ENCODE measurements at places on chromosomes 12 and 14.
A peak's percentile ranks its signal among the peaks of the same experiment; 100 is the strongest.

DNA sequence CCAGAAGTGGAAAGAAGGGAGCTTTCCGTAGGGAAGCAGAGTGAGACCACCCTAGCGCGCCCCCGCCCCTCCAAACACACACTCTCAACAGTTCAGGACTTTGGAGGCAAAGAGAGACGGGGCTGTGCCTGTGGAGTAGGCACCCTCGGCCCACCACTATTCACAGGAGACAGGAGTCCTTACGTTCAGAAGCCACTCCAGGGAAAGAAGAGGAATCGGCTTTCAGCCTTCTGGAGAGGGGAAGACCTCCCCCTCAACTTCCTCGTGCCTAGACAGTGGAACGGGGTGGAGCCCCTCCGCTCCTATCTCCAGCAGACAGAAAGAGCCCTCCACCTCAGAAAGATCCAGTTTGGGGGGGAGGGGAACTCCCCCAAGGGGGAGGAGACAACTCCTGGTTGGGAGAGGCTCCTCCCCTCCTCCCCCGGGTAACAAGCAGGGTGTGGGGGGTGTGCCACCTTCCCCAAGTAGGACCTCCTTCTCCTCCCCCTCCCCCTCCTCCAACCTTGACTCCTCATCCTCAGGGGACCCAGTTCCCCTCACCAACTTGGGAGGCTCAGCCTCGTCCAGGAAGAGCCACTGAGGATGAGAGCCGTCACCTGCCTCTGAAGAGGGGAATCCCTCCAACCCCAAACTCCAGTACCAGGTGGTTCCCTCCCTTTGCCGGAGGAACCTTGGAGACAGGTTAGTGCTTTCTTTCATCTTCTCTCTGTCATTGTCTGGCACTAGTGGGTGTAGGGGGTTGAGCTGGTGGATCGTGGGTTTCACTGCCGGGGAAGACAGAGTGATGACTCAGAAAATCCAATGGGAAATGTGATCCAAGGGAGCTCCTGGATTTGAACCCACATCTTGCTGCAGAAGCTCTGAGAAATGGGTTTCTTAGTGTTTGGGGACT lies 883 bp downstream of the FOXJ2 start:
- DNase-seq = peak; percentile 29

DNA sequence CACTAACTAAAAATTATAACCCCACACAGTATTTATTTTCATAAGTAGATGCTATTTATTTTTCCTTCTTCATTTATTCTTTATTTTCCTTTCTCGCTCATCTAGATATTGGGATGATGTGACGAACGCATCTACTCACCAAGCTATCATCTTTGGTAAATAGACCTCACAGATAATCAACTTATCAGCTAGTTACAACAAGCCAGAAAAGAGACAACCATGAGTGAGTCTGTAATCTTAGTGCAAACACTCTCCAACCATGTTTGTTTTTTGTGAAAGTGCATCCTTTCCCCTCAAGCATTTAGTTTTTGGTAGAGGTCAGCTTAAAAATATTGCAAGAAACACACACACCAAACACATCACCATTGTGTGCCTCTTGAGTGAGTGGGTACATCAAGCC lies 84.9 kb downstream of the SLC25A21 start:
- no peak for DNase-seq

DNA sequence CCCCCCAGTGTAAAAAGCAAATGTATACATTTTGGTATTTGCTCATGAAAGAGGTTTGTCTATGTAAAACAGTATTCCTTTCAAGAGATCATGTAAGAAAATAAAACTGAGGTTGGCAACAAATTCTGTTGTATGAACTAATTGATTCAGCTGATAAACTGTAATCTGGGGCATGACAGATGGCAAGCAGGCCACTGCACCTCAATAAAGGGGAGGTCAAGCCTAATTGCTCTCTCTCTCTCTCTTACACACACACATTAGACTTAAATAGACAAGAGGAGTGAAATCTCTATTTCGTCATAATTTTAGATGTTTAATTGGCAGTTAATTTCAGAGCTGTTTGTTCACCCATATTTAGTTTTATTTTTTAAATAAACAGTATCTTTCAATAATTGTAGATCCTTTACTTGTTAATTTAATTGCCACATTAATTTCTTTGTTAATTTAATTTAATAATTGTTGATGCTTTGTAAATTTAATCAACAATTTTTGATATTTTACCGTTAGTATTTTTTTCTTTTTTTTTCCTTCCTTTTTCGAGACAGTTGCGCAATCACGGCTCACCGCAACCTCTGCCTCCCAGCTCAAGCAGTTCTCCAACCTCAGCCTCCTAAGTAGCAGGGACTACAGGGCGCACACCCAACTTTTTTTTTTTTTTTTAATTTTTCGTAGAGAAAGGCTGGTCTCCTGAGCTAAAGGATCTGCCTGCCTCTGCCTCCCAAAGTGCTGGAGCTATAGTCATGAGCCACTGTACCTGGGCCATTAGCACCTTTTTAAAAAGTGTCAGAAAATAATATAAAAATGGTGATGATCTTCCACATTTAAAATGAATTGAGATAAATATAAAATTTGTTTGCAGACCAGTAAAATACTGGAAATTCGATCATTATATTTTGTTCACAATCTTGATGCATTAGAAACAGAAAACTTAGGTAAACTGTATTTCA lies 577.7 kb downstream of the SLC16A7 start:
- no peak for DNase-seq

GRCh38 chr14:43198465-43198864 lies 1308.6 kb downstream of the FSCB start:
- DNase-seq = no peak

DNA sequence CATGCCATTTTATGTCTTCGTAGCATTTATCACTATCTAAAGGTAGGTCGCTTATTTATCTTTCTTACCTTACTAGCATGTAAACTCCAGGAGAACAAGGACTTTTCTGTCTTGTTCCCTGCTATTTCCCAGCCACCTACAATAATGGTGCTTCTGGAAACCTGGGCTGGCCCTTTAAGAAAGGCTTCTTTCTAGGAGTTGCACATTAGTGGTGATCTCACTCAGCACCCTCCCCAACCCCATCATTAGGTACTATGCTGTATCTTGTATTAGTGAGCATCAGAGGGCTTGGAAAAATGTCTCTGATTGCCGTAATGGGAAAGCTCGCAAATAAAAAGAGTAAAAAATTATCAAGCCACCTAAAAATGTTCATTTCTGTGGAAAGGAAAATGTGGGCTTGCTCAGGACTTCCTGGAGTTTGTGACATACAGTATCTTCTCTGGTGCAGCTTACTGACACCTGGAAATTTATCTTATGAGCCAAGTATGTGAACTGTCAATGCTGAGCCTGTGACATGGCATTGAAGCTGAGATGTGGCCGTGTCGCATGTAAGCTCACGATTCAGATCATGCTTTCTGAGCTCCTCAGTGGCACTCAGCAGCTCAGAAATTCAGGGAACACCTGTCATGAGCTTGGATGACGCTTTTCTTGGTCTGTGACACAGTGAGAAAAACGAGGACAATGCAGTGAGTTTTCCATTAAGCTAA lies 12.4 kb downstream of the CCDC92 start:
- DNase-seq = no peak

DNA sequence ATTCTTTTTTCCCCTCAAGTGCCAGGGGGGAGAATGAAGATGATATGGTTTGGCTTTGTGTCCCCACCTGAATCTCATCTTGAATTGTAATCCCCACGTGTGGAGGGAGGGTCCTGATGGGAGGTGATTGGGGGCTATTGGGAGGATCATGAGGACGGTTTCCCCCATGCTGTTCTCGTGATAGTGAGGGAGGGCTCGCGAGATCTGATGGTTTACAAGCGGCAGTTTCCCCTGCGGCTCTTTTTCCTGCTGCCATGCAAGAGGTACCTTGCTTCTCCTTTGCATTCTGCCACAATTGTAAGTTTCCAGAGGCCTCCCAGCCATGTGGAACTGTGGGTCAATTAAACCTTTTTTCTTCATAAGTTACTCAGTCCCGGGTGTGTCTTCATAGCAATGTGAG lies 173.7 kb downstream of the CAND1 start:
- DNase-seq = no peak

GRCh38 chr14:77109656-77110055 lies 11.6 kb downstream of the CIPC start:
- no peak for DNase-seq

DNA sequence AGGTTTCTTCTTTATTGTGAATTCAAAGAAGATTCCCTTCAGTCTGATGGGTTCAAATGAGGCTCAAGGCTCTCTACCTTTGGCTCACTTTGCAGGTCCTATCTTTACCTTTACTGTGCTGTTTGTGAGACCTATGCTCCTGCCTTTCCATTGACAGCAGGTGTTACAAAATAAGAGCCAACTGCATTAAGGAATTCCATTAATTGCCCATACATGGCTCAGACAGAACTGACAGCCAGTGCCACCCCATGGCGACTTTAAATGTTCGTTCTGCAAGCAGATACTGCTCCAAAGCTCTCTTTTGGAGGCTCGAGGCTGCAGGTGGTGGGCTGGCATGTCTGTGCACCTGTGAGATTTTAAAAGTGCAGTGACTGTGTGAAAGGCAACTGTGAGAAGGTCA lies 44.7 kb downstream of the RBM19 start:
- no peak for DNase-seq

GRCh38 chr12:26112703-26113147 lies 12.1 kb downstream of the BHLHE41 start:
- no peak for DNase-seq

DNA sequence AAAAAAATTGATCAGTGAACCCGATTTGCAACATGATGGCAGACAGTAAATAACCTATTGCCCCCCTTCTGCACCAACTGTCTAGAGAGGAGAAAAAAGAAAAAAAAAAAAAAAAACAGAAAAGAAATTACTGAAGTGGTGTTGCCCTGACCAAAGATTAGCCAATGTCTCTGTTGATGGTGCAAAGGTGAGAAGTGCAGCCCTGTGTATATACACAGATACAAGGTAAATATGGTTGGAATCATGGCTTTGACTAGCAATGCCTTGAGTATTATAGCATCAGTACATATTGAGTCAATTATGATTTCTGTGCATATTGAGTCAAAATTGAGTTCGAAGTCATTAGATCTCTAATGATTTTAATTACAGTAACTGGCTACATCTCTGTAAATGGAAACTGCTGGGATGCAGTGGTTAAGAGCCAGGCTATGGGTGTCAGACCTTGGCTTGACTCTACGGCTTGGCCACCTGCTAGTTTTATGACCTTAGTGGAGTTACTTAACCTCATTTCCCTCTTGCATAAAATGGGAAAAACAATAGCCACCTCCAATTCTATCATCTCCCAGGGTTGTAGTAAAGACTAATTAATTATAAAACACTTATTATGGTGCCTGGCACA lies 51.0 kb downstream of the EGLN3 start:
- no peak for DNase-seq

DNA sequence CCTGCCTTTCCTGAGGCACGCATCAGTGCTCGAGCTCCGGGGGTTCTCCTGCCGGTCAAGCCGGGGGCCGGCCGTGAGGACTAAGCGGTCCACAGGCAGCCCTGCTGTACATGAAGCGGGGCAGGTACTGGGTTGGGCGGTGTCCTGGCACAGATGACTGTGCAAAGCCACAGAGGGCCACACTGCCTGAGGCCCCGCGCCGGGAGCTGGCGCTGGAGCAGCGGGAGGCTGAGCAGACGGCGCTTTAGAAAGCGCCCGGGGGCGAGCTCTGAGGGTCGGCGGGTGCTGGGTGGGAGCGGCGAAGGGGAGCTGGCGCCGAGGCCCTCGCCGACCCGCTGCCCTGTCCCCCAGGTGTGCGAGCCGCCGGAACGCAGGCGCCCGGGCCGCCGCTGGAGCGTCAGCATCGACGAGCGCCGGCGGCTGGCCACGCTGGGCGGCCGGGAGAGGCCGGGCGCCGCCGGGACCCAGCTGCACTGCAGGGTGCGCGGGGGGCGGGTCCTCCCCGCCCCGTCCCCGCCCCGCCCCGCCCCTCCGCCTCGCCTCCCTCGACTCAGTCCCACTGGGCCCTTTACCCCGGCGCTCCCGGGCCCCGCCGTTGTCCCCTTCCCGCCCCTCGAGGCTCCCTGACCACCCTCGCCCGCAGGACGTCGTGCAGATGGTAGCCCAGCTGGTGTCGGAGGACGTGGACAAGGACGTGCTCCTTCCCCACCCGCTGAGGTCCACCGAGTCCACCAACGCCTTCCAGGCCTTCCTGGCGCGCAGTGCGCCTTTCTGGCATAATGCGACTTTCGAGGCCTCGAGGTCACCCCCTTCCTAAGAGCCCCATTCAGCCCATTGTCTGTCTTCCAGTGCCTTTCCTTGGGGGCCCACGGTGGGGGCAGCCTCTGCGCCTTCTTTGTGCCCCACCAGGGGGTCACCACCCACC lies 8.3 kb upstream of the MTA1 start:
- DNase-seq = no peak

GRCh38 chr14:94021001-94021400 lies 5.1 kb upstream of the OTUB2 start:
- no peak for DNase-seq

GRCh38 chr14:85572845-85573244 lies 42.9 kb downstream of the FLRT2 start:
- DNase-seq = no peak

DNA sequence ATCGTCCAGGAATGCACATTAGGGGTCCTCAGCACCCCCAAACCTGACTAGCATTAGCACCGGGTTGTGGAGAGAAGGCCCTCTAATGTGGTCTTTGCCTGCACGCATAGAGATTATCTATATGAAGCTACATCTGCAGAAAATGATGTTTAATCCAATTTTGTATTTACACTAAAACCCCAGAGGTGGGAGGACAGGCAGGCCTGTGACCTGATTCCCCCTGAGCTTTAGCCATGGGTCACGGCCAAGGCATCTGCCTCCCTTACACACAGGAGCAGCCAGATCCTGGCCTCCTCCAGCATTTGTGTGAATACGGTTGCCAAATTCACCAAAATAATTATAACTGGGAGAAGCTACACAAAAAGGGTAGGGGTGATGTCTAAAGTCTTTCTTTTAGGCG lies 7.0 kb downstream of the APOLD1 start:
- DNase-seq = no peak

GRCh38 chr12:79987731-79988130 lies 52.8 kb upstream of the PPP1R12A start:
- DNase-seq = no peak

- DNase-seq = no peak
These were observed 68.6 kb downstream of the HMGA2 start for GRCh38 chr12:65892841-65893251.

GRCh38 chr14:35243956-35244355 lies 48.2 kb upstream of the PSMA6 start:
- DNase-seq = no peak

GRCh38 chr14:32421781-32422180 lies 92.7 kb downstream of the AKAP6 start:
- DNase-seq = no peak

DNA sequence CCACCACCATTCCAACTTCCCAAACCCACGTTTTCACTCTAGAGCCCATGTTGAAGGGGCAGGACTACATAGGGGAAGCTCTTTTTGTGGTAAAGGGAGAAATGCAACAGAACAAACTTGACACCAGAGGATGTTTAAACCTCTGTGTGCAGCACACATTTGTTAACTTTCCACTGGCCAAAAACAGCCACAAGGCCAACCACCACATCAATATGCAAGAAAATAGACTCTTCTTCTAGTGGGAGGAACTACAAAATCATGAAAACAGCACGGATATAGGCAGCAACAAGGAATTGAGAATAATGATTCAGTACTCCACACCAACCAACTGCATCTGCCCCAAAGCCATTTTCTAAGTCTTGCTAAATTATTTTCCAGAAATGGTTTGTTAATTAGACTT lies 66.3 kb upstream of the CEP83 start:
- DNase-seq = no peak

- no peak for DNase-seq
These were observed 40.7 kb downstream of the TPCN1 start for GRCh38 chr12:113261847-113262470.

- no peak for DNase-seq
These were observed 311.2 kb downstream of the CACNA1C start for GRCh38 chr12:2363836-2364609.

All from hippocampal formation (tissue), 2 donors.